Fibroblast of the aortic adventitia (primary cell): ENCODE measurements at places on chromosomes 13 and 19. TPM values are rescaled to one million over a fixed set of nuclear protein-coding genes. Genes with fewer than 3 reads are reported as not detected.

The ZNF491 gene
- total RNA-seq: 0.99 and 2.9 TPM in 2 replicates

The PSG6 gene
- total RNA-seq: not detected in 2 replicates

The PLK5 gene
- total RNA-seq: not detected in 2 replicates

The FCER2 gene
- not detected in 2 replicates for total RNA-seq

The ZNF99 gene
- total RNA-seq: not detected in 2 replicates

The CLIP3 gene
- total RNA-seq: 7.4 and 20.1 TPM in 2 replicates

The CEACAM16 gene
- total RNA-seq: not detected in 2 replicates

The KLHL1 gene
- total RNA-seq: not detected in 2 replicates

The METTL21C gene
- total RNA-seq: 1.8 TPM in 1 of 2 replicates, not detected in the other

The LCP1 gene
- 0.25 and 0.99 TPM in 2 replicates for total RNA-seq

The MYO16 gene
- total RNA-seq: under 0.01 and 0.16 TPM in 2 replicates

The PLVAP gene
- 0.09 TPM in 1 of 2 replicates, not detected in the other for total RNA-seq

The PINLYP gene
- 6.4 and 7.4 TPM in 2 replicates for total RNA-seq

The APOC1 gene
- total RNA-seq: 1.7 and 52.6 TPM in 2 replicates

The COL4A1 gene
- total RNA-seq: 43.7 and 258 TPM in 2 replicates

The TUBA3C gene
- not detected in 2 replicates for total RNA-seq

The ICAM4 gene
- total RNA-seq: 0.27 and 0.98 TPM in 2 replicates

The SERPINE3 gene
- not detected in 2 replicates for total RNA-seq

The ZNF283 gene
- total RNA-seq: 12.5 and 29.9 TPM in 2 replicates

The SHISA7 gene
- total RNA-seq: not detected in 2 replicates

The SBK2 gene
- total RNA-seq: not detected in 2 replicates

The KIR2DL3 gene
- not detected in 2 replicates for total RNA-seq

The GPR183 gene
- total RNA-seq: not detected in 2 replicates

The SETDB2 gene
- total RNA-seq: 6.1 and 11.0 TPM in 2 replicates

The LMTK3 gene
- total RNA-seq: not detected in 2 replicates

The PSG2 gene
- total RNA-seq: 0.27 TPM in 1 of 2 replicates, not detected in the other

The GZMM gene
- not detected in 2 replicates for total RNA-seq

The LAIR2 gene
- total RNA-seq: not detected in 2 replicates

The CBY2 gene
- total RNA-seq: not detected in 2 replicates

The SLC6A16 gene
- total RNA-seq: 0.09 TPM in 1 of 2 replicates, not detected in the other

The CIC gene
- total RNA-seq: 35.3 and 36.1 TPM in 2 replicates
